ENCODE measurements at places on chromosomes 12 and 14. TPM values are rescaled to one million over a fixed set of nuclear protein-coding genes. Genes with fewer than 3 reads are reported as not detected.
A peak's percentile ranks its signal among the peaks of the same experiment; 100 is the strongest.

MMP17 gene
- total RNA-seq, result 7.1 TPM

PCBP2 gene
- 403 TPM for total RNA-seq

MGAT4C gene
- not detected for total RNA-seq

ACRBP gene
- total RNA-seq, result 2.7 TPM

AKAP3 gene
- 2.4 TPM for total RNA-seq

PRPH gene
- not detected for total RNA-seq

DGLUCY gene
- total RNA-seq, result 47.2 TPM

CCND2 gene
- total RNA-seq, result 103 TPM

SOX5 gene
- total RNA-seq, result 79.5 TPM

SYT10 gene
- total RNA-seq, result 1.2 TPM

INHBC gene
- total RNA-seq, result 0.06 TPM

CD69 gene
- total RNA-seq, result not detected

KITLG gene
- total RNA-seq, result 1.2 TPM

ARMH4 gene
- total RNA-seq, result 23.0 TPM

GRCh38 chr12:53169644-53170043 is 10.9 kb upstream of the ZNF740 start:
- peaks cover 23% of the 10 kb centered on the region for H3K27me3 ChIP-seq
- H3K36me3 ChIP-seq, result no peaks in the 10 kb centered on the region
- no peak overlapping the region for H3K27ac ChIP-seq
- H3K4me3 ChIP-seq, result no peak overlapping the region

- no peaks in the 10 kb centered on the region for H3K4me1 ChIP-seq
- no peaks in the 10 kb centered on the region for H3K36me3 ChIP-seq
- H3K27ac ChIP-seq, result no peak overlapping the region
These were observed 92.7 kb downstream of the C12orf75 start for GRCh38 chr12:105423237-105423636.

- peaks cover 23% of the 10 kb centered on the region for H3K4me1 ChIP-seq
- no peak overlapping the region for H3K4me3 ChIP-seq
- H3K27me3 ChIP-seq, result no peaks in the 10 kb centered on the region
- no peak overlapping the region for H3K27ac ChIP-seq
- no peaks in the 10 kb centered on the region for H3K36me3 ChIP-seq
These were observed 581.9 kb downstream of the VRK1 start for GRCh38 chr14:97379091-97379531.

DNA sequence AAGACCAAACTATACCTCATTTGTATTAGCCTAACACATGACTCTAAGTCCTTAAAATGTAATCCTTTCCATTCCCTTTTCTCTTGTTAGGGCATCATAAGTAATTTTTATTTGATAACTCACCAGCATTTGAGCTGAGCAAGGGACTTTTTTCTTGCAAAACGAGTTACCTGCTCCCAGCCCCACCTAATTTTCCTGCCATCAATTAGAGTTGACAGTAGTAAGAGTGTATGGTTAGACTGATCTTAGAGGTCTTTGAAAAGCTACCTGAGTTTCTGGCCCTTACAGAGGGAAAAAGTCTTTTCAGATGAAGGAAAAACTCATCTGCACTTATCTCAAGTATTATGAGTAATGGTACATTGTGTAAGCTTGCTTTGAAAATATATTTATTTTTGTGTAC is 33.7 kb upstream of the AMN start:
- no peak overlapping the region for H3K27ac ChIP-seq
- H3K27me3 ChIP-seq, result no peaks in the 10 kb centered on the region

DNA sequence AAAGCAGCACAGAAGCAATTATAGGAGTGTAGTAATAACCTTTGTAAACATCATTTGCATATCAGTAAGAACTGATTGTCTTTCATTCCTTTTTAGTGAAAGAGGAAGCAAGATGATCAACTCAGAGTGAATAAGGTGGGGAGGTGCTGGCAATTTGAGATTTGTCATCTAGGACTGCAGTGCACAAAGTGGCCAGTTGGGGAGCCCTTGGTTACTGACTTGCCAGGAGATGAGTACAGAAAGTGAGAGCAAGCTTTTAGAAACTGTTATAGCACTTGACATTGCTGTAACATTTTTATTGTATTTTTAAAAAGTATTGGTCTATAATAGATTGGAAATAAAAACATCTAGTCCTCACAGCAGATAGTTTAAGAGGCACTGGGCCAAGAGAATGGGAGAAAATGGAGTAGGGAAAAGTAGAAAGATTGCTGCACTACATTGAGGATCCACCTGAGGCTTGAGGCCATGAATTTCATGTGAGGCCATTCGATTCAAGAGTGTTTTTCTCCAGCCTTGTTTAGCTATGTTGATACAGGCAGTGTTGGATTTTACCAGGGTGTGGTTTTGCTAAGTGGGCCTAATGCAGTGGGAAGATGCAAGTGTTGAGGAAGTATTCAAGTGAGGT is 98.2 kb downstream of the SNAPC1 start:
- no peaks in the 10 kb centered on the region for H3K27me3 ChIP-seq
- no peaks in the 10 kb centered on the region for H3K36me3 ChIP-seq
- peak; percentile 61 for DNase-seq
- H3K4me1 ChIP-seq, result no peaks in the 10 kb centered on the region
- no peak overlapping the region for H3K4me3 ChIP-seq

GRCh38 chr14:105501504-105502291 is 10.7 kb downstream of the TEDC1 start:
- H3K27me3 ChIP-seq, result no peaks in the 10 kb centered on the region
- no peaks in the 10 kb centered on the region for H3K36me3 ChIP-seq
- no peak overlapping the region for H3K27ac ChIP-seq
- H3K4me3 ChIP-seq, result no peak overlapping the region

DNA sequence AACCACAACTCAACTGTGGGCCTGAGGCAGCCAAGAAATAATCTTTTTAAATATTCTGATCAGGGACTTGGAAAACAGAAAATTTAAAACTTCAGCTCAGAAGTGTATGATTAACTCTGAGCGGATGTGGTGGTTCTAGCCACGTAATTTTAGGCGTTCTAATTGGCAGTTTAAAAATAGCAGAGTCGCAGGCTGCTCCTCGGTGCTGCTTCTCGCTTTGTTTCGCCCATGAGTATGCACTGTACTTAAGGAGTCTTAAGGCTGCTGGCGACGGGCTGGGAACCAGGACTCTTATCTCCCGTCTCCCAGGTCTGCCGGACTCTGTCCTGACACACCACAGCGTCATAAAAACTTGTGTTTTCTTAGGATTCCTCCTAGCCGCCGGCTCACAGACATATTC is 113.4 kb upstream of the PELI2 start:
- peaks cover 34% of the 10 kb centered on the region for H3K4me1 ChIP-seq
- H3K4me3 ChIP-seq, result no peak overlapping the region
- H3K27me3 ChIP-seq, result no peaks in the 10 kb centered on the region
- no peak overlapping the region for H3K27ac ChIP-seq

- no peaks in the 10 kb centered on the region for H3K36me3 ChIP-seq
- H3K27ac ChIP-seq, result no peak overlapping the region
- H3K4me1 ChIP-seq, result no peaks in the 10 kb centered on the region
- H3K27me3 ChIP-seq, result no peaks in the 10 kb centered on the region
- no peak overlapping the region for H3K4me3 ChIP-seq
- no peak for DNase-seq
These were observed 5.3 kb downstream of the GYS2 start for GRCh38 chr12:21599143-21599999.

GRCh38 chr12:26833743-26834490 is 923 bp upstream of the ITPR2 start:
- H3K4me1 ChIP-seq, result no peaks in the 10 kb centered on the region
- DNase-seq, result peak; percentile 81
- H3K36me3 ChIP-seq, result no peaks in the 10 kb centered on the region
- no peak overlapping the region for H3K27ac ChIP-seq

DNA sequence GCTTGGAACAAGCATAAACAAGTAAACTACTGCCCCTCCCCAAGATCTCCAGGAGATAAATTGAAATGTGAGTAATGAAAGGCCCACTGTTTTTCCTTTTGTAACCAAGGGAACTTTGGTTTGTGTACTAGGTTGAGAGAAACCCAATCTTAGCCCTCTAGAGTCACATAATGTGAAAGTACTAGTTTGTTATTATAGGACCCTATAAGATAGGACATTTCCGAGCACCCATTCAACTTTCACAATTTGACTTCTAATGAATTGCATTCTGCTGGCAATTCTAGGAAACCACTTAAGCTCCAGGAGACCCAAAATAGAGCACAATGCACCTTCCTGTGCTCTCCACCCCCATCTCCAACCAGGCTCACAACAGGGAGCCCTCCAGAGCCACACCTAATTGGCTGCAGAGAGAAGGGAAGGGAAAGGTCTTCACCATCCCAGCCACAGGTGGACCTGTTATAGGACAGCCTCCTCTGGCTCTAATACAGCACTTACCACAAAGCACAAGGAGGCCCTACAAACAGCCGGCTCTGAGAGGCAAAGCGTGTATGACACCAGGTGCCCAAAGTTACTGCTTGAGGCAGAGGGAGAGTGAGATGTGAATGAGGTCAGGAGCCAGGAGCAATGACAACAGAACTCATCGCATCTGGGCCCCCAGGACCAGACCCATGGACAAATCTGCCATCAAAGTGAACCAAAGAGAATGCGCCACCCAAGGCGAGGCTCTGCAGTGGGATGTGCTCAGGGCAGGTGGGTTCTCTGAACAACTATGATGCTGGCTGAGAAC is 163.3 kb upstream of the NTF3 start:
- peaks cover 18% of the 10 kb centered on the region for H3K4me1 ChIP-seq
- H3K4me3 ChIP-seq, result no peak overlapping the region
- no peak for DNase-seq
- no peaks in the 10 kb centered on the region for H3K27me3 ChIP-seq
- H3K27ac ChIP-seq, result no peak overlapping the region
- no peaks in the 10 kb centered on the region for H3K36me3 ChIP-seq

GRCh38 chr12:40921563-40922163 is 229.4 kb downstream of the CNTN1 start:
- no peak overlapping the region for H3K27ac ChIP-seq
- H3K4me1 ChIP-seq, result no peaks in the 10 kb centered on the region
- no peaks in the 10 kb centered on the region for H3K27me3 ChIP-seq
- DNase-seq, result peak; percentile 33
- no peaks in the 10 kb centered on the region for H3K36me3 ChIP-seq
- no peak overlapping the region for H3K4me3 ChIP-seq

GRCh38 chr12:49582201-49582600 is 14.3 kb upstream of the MCRS1 start:
- no peaks in the 10 kb centered on the region for H3K27me3 ChIP-seq
- H3K4me3 ChIP-seq, result no peak overlapping the region
- peaks cover 31% of the 10 kb centered on the region for H3K4me1 ChIP-seq
- no peak for DNase-seq
- no peak overlapping the region for H3K27ac ChIP-seq

DNA sequence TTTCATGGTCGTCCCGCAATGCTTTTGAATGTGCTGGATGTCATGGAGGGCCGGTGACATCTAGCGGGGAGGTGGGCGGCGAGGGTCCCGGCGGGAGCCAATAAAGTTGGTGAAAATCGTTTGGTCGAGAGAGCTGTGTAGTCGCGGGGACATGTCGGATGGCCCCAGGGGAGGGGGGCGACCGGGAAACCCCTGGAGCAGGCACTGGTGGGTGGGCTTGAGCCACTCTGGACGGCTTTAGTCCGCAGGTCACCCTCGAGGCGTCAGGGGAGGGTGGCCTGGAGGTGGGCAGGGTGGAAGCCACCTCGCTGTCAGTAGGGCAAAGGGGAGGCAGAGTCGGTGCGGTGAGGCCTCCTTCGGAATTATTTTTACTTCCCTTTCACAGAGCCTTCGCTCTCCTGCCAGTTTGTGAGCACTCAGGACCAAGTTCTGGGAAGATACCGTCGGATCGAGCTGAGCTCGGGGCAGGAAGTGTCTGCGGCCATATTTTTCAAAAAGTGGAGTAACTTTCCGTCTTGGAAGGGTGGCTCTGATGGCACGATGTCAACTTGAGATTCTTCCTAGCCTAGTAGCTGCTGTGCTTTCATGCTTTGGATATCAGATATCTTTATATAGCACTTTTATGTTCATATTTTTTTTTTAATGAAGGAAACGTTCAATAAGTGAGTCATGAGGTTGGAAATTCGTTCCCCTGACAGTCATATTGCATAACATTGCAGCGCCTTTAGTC is 28.2 kb downstream of the WBP11 start:
- H3K27me3 ChIP-seq, result peaks cover 9% of the 10 kb centered on the region
- H3K4me1 ChIP-seq, result peaks cover 18% of the 10 kb centered on the region
- H3K27ac ChIP-seq, result no peak overlapping the region

DNA sequence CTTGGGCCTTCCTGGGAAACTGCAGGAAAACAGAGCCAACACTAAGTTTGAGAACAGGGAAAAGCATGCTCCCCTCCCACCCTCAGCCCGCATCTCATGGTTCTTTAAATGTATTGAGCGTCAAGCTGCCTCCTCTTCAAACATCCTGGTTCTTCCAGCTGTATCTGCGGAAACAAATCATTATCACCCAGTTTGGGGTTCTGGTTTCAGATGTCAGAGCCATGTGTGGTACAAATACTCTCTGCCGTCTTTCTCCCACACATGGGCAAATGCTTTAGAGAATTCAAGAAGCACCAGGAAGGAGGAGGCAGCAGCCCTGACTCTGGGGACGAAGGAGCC is 29.1 kb downstream of the JDP2 start:
- H3K4me1 ChIP-seq, result peaks cover 37% of the 10 kb centered on the region
- H3K27me3 ChIP-seq, result no peaks in the 10 kb centered on the region
- no peak overlapping the region for H3K4me3 ChIP-seq
- no peak overlapping the region for H3K27ac ChIP-seq
- no peaks in the 10 kb centered on the region for H3K36me3 ChIP-seq
- DNase-seq, result no peak

- no peaks in the 10 kb centered on the region for H3K4me1 ChIP-seq
- H3K27ac ChIP-seq, result no peak overlapping the region
- H3K36me3 ChIP-seq, result no peaks in the 10 kb centered on the region
- H3K4me3 ChIP-seq, result no peak overlapping the region
- H3K27me3 ChIP-seq, result no peaks in the 10 kb centered on the region
- no peak for DNase-seq
These were observed 405.6 kb downstream of the TMEM121 start for GRCh38 chr14:105931808-105932483.

DNA sequence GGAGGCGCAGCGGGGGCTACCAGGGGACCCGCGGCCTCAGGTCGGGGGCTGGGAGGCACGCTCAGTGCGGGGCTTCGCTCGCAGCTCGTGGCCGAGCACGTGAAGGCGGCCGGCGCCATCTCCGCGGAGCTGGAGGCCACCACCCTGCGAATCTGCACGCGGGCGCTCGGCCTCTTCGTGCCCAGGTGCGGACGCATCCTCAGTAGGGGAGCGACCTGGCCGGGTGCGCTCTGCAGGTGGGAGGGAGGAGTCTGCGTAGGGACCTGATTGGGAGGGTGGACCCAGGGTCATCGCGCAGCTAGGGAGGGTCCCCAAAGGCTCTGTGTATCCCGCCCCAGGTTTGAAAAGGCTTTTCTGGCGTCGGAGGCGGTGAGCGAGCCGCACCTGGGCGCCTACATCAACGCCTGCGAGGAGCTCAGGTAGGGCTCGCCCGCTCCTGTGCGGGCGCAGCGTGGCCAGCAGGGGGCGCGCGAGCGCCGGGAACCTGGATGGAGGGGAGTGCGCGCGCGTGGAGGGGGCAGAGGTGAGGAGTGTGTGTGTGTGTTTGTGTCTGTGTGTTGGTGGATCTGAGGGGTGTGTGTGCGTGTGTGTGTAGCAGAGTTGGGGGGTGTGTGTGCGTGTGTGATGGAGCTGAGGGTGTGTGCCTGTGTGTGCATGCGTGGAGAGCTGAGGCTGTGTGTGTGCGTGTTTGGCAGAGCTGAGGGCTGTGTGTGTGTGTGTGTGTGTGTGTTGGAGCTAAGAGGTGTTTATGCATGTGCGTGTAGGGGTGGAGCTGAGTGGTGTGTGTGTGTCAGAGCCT is 10.3 kb downstream of the EXOC3L4 start:
- no peaks in the 10 kb centered on the region for H3K36me3 ChIP-seq
- peak overlapping the region; percentile 18 for H3K4me3 ChIP-seq
- peak; percentile 77 for DNase-seq

All from neural progenitor cell (in vitro differentiated cells).